Activated T-cell treated with anti-CD3 and anti-CD28 coated beads for 24 hours (primary cell): ENCODE measurements at places on chromosomes 4 and X.

- DNase-seq, result no peak
Measured at GRCh38 chrX:45766981-45767501, 566.4 kb upstream of the DIPK2B start.

- no peak for DNase-seq
Measured at GRCh38 chrX:35590210-35590609, 207.9 kb upstream of the MAGEB16 start.

- DNase-seq, result no peak
Measured at GRCh38 chr4:119038116-119038841, 97.4 kb upstream of the MYOZ2 start.

DNA sequence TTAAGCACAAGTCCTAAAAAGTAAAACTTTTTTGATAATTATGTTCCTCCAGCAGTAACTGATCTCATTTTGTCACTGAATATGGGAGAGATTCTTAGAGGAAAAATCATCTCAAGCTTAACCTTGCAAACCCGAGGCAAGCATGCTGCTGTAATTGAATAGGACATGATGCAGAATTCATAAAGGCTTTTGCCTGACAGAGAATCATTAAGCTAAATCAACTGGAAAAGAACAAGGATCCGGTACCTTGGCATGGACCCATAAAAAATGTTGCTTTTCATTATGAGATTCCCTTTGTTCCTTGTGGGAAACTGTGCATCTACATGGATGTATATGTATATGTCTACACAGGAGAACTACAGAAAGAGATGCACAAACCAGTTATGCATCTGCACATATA is 149.1 kb downstream of the PAPSS1 start:
- no peak for DNase-seq

- no peak for DNase-seq
Measured at GRCh38 chr4:70901607-70901983, 574 bp upstream of the MOB1B start.

- DNase-seq, result no peak
Measured at GRCh38 chr4:74181219-74181618, 23.3 kb downstream of the MTHFD2L start.

- DNase-seq, result no peak
Measured at GRCh38 chrX:132795181-132795580, 163.2 kb downstream of the HS6ST2 start.

GRCh38 chr4:22458098-22458497 is 57.8 kb downstream of the ADGRA3 start:
- no peak for DNase-seq

GRCh38 chr4:87019898-87020297 is 85.1 kb downstream of the AFF1 start:
- no peak for DNase-seq

- no peak for DNase-seq
Measured at GRCh38 chr4:149187726-149188125, 627.9 kb downstream of the IQCM start.

DNA sequence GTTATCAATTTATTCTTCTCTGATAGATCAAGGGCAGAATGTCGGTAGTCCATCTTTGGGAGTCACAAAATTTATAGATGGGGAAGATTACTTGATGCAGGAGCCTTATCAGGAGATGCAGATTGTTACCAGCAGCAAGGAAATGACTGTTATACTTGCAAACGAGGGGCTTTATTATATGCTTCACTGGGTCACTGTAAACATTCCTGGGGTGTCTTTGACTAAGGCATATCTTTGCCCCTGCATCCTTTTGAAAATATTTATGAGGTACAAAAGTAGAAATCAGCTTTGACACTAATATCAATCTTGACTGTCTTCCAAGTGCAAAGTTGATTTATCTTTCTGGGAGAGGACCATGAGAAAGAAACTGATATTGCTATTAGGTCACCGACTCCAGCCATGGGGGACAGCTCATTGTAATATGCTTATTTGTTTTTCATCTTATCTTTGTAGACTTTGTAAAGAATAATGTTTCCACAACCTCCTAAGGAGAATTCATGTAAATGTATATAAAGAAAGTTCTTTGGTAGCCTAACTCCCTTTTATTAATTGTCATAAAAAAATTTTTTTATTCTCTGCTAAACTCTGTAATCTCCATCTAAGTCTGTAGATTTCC is 177.3 kb upstream of the EMCN start:
- DNase-seq, result no peak

GRCh38 chr4:25915353-25915705 is 1.3 kb downstream of the SMIM20 start:
- DNase-seq, result no peak

- no peak for DNase-seq
Measured at GRCh38 chr4:184383497-184384055, 90.8 kb downstream of the IRF2 start.

DNA sequence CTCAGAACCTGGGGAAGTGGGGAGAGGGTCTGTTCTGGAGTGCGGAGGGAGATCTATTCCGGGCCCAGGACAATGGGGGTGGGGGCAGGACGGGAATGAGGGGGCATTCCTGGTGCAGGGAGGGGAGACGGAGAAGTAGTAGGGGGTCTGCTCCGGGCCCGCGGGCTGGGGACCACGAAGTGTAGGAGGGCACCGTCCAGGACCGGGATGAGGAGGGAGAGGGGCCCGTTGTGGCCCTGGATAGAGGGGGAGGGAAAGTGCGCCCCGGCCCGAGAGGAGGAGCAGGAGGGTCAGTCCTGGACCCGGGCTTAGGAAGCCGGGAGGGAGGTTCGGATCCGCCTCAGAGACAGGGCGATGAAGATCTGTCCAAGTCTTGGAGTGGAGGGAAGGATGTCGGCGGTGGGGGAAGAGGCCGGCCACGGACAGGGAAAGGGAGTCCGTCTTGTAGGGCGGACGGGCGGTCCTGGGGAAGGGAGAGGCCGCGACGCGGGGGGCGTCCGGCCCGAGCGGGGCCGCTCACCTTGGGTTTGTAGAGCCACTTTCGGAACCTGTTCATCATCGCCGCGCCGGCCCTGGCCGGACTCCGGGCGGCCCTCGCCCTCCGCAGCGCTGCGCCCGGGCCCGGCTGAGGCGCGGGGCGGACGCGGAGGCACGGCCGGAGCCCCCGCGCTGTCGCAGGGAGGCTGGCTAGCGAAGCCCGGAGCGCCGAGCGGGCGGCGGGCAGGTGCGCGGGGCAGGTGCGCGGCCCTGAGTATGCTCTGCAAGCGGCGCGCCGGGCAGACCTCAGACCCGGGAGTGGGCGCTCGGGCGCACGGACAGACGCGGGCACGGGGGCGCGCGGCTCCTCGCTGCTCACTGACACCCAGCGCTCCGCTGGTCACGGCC is at the start of gene ZFYVE28:
Gene ZFYVE28, minus strand, starts transcription at position 881 of the 885 bp plus-strand sequence. Its CDS starts 322 bp downstream, at position 559.
- DNase-seq, result no peak

DNA sequence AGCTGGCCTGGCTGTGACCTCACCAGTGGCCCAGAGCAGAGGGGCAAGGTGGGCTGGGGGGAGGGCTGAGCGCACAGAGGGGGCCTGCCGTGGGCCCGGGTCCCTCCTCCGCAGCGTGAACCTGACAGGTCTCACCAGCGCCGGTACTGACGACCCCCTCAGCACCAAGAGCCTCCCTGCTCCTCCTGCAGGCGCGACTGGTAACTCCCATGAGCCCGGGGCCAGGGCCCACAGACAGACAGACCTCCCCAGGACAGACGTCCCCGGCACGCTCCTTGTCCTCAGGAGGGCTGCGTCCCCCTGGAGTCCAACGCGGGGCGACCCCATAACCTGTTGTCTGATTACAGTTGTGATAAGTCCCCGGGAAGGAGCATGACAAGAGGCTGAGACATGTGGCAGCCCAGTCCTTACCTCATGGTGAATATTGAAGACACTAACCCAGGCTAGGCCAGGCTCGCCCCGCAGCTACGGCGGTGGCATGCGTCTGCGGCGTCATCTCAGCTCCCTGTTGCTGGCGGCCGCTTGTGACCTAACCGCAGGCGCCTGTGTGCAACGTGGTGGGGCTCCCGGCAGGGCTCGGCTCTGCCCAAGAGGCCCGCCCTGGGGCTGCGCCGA is 8.5 kb downstream of the AKAP17A start:
- no peak for DNase-seq

DNA sequence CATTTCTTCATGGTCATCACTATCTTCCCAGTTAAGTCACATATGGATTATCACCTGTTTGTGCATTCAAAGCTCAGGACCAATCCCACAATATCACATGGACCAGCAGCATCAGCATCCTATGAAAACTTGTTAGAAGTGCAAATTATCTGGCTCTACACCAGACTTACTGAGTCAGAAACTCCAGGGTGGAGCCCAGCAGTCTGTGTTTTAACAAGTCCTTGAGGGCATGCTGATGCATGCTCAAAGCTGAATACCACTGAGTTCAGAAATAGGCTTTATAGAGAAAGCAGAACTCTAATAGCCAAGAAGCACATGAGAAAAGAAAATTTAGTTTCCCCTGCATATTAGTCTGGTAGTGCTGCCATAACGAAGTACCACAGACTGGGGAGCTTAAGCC is 62.4 kb upstream of the GABRQ start:
- no peak for DNase-seq

GRCh38 chr4:84750260-84750959 is 167.5 kb downstream of the CDS1 start:
- DNase-seq, result no peak

GRCh38 chrX:150051096-150051495 is 112.8 kb upstream of the EOLA2 start:
- DNase-seq, result no peak

DNA sequence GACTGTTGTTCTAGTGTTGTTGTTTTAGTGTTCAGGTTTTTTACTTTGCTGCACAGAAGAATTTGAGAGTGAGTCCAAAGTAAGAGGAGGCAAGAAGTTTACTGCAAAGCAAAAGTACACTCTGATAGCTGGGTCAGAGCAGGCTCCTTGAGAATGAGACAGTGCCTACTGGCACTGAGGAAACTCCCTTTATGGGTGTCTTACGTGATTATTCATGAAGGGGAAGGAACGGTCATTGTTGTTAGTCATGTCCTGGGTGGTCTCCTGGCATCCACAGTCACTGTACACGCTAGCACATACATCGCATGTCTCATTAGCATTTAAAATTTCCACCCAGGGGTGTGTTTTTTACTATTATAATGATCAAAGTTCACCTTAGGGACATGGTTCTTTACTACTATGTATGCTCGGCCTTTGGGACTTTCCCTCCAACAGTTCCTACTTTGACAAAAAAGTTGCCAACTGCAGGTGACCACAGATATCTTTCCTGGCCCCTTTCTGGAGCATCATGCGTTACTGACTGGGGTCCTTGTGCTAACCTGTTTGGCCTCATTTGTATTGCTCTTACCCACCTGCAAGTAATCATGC is 688.9 kb upstream of the AMOT start:
- DNase-seq, result no peak

DNA sequence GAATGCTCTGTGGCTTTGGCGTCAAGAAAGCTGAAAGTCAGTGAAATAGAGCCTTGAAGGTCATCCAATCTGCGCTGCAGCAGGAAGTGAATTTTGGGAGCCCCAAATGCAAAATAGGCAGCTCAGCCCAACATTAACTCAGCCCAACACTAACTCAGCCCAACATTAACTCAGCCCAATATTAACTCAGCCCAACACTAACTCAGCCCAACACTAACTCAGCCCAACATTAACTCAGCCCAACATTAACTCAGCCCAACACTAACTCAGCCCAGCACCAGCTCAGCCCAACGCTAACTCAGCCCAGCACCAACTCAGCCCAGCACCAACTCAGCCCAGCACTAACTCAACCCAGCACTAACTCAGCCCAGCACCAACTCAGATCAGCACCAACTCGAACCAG is 71.5 kb downstream of the SORBS2 start:
- DNase-seq, result no peak

GRCh38 chrX:29496636-29497180 is 718.7 kb upstream of the MAGEB2 start:
- no peak for DNase-seq

- DNase-seq, result no peak
Measured at GRCh38 chr4:43337707-43338106, 445.2 kb downstream of the GRXCR1 start.

DNA sequence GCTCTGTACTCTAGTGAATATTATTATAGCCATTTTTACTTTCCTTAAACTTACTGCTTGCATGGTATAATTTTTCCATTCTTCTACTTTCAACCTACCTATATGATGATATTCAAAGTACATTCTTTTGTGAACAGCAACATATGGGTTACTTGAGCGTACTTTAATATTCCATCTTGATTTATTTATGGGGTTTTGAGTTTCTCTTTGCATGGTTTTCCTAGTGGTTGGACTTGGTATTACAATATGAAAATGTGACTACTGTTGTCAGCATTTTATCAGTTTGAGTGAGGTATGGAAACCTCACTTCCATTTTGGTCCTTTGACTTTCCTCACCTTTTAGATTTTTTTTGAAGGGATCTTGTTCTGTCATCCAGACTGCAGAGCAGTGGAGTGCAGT is 35.9 kb downstream of the ADGRG4 start:
- DNase-seq, result no peak

DNA sequence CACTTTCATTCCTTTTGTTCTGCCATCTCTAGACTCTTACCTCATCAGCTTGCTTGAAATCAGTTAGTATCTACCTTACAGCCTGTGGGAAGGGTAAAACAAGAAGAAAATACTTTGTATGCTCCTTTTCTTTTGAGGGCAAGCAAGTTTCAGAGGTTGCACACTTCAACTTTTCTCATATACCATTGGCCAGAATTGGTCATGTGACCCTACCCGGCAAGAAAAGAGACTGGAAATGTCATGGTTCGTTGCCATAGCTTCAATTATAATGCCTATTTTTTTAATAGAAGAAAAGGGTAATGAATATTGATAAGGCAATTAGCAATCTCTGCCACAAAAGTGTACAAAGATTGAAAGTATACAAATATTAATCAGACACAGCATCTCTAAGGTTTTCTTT is 346.7 kb upstream of the TACR3 start:
- no peak for DNase-seq

GRCh38 chr4:145346081-145346480 is 135.6 kb upstream of the SMAD1 start:
- DNase-seq, result no peak

DNA sequence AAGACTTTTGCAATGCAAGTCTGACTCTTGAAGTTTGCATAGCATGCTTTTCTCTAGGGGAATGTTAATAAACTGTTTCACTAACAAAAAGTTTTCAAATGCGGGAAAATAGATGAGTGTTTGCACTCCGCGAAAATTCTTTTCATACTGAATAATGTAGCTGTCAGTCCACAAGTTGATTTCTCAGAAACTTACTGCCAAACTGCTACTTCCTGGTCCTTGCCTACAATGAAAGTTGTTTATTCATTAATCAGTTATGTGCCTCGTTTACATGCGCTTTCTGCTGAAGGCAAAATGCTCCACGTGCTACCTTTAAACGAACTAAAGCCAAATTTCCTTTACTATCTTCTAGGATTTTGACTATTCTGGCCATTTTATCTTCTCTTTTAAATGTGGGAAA is 166.2 kb downstream of the MAGEB17 start:
- no peak for DNase-seq
